T-cell (primary cell): ENCODE measurements at places on chromosomes 3 and 15. TPM values are rescaled to one million over a fixed set of nuclear protein-coding genes. Genes with fewer than 3 reads are reported as not detected.

Gene GOLGA8R
- total RNA-seq: 3.0 TPM

Gene PPP1R14D
- not detected for total RNA-seq

Gene RARB
- total RNA-seq: not detected

Gene C3orf70
- total RNA-seq: not detected

Gene DENND6A
- total RNA-seq: 58.9 TPM

Gene NMB
- total RNA-seq: 3.0 TPM
